Head of caudate nucleus (tissue), 42 donors: ENCODE measurements at places on chromosomes 1 and 21.

DNA sequence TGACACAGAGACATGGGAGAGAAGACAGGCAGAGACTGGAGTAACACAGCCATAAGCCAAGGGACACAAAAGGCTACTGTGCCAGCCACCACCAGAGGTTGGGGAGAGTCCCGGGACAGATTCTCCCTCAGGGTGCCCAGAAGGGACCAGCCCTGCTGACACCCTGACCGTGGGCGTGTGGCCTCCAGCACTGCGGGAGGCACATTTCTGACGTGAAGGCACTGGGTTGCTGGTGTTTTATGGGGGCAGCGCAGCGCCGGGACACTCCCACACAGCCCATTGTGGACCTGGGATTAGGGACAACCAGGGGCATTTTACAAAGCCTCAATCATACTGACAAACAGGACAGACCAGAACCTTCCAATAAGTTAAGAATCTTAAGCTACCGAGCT is 26.2 kb downstream of the PRDM15 start:
- no peak for DNase-seq

- no peak for DNase-seq
These were observed 163.9 kb upstream of the LRRC7 start for GRCh38 chr1:69403756-69404320.

DNA sequence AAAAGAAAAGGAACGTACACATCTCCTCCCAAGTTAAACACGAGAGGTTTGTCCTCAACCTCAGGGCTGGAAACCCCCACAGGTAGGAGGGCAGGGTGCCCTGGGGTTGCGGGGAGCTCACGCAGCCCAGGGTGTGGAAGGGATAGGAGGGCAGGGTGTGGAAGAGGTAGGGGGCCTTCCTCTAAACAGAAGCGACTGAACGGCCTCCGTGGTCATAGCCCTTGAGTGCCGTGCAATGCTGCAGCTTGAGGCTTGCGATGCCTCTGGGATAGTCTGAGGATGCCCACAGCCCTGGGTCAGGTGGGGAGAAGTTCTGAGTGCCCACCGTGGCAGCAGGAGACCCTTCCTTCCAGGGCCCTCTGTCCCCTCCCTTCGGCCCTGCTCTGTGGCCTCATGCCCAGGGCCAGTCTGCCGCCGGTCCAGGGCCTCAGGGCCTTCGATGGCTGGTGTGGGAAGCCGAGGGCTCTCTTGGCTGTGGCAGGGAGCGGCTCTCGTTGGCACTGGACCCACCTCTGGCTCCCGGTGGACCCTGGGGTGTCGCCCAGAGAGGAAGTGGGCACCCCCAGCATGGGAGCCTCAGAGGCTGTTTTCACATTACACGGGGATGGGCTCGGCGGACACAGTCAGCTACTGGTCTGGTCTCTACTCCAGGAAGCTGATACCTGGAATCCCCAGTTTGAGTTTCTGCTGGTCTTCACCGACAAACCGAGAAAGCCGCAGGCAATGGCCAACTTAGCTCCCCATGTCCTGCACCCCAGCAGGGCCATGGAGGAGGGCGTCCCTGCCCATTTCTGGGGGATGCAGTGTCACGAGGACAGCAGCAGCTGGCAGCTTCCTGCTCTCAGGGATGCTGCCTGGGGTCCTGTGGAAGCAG is 6.4 kb upstream of the CDK11B start:
- DNase-seq = no peak

DNA sequence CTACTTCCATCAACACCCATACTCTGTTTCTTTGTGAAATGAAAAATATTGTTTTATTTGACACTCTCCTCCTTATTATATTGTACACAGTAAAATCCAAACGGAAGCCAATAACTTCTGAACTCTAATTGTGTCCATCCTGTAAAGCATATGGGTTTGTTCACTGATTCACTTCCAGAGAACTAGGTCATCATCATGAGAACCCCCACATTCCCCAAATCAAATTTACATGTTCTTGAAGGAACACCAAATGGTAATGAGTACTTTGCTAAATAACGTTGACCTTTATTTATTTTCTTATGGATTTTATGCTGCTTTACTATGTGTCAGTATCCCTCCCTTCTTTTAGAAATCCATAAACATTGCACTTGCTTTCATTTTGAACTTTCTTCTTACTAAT is 213.4 kb upstream of the CACYBP start:
- DNase-seq = no peak

DNA sequence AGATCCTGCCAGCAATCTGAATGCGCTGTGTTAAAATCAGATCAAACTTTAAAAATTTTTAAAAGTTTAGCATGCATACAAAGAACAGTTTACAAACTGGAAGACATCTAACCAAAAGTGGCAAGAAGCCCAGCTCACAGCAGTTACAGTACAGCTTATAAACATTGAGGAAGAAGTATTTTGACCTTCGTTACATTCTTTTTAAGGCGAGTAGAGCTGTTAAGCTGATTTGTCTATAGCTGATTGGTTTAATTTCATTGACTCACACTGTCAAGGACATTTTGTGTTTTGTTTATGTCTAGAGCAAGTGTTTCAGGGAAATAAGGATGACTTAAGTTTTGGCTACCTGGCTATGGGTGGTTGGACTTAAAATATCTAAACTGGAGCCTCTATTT is 3.0 kb upstream of the PGM1 start:
- DNase-seq = no peak

DNA sequence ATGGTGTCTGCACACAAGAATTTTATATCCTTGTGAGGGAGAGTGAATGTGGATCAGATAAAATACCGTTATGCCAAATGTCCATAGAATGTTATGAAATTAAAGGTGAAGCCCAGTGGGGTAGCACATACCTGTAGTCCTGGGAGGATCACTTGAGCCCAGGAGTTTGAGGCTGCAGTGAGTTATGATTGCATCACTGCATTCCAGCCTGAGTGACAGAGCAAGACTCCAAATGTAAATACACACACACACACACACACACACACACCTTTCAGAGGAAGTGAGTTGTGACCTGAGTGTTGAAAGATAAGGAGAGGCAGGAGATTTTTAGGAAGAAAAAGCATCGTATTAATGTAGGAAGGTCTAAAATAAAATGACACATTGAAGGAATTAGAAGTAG is 28.1 kb upstream of the ZYG11A start:
- DNase-seq = no peak

- peak; percentile 87 for DNase-seq
These were observed 61.1 kb downstream of the SDC3 start for GRCh38 chr1:30847358-30847972.

- DNase-seq = no peak
These were observed 1657.7 kb downstream of the KCNT2 start for GRCh38 chr1:194950584-194950983.

GRCh38 chr21:46104104-46104503 is 6.2 kb downstream of the COL6A2 start:
- no peak for DNase-seq

- DNase-seq = no peak
These were observed 14.8 kb upstream of the NCMAP start for GRCh38 chr1:24540906-24541710.

DNA sequence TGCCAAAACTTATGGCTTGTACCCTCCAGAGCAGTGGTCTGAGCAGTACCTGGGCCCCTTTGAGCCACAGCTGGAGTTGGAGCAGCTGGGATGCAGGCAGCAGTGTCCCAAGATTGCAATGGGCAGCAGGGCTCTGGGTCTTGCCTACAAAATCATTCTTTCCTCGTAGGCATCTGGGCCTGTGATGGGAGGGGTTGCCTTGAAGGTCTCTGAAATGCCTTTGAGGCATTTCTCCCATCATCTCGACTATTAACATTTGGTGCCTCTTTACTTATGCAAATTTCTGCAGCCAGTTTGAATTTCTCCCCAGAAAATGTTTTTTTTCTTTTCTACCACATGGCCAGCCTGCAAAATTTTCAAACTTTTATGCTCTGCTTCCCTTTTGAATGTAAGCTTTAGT is 31.0 kb upstream of the TSPAN2 start:
- DNase-seq = no peak

DNA sequence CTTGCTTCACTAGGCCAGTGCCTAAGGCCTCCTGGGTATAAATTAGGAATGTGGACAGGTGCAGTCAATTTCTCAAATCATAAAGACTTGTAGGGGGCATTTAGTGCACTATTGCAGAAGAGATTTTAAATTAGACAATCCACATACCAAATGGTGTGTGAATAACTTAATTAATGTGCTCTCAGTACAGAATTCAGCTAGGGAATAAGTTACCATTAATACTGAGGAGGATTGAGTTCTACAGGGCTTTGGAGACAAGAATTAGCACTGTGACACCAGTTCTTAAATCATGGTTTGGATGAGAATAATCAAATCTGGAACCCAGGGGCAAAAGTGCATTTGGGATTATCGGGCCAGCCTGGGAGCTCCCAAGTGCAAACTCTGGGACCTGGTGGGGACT is 1.7 kb downstream of the SYPL2 start:
- no peak for DNase-seq

DNA sequence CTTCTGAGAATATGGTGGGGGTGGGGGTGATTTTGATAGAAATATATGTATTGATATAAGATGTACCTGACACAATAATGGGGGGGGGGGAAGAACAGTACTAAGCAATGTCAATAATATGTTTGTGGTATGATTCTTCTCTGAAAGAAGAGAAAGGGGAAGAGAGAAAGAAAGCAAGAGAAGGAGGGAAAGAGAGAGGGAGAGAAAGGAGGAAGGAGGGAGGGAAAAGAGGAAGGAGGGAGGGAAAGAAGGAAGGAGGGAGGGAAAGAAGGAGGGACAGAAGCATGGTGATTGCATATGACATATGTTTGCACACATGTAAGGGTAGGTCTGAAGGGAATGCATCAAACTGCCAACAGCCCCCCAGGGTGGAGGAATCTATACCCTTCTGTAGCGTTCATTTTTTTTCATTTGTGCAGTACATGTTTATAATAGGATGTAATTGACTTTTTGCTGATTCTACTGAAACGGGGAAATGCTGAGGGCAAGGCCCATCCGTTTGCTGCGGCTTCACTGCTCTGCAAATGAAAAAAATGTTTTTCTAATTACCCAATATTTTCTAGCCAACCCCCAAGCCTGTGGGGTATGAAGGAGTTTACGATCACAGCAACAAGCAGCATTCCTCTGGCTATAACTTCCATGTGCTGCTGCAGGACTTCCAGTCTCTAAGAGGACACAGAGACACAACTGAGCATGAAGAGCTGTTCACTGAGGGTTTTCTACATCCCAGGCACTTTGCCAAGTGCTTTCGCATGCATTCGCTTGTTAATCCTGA is 119.3 kb upstream of the ZC3H12A start:
- no peak for DNase-seq

- no peak for DNase-seq
These were observed 121.9 kb downstream of the GRIK3 start for GRCh38 chr1:36912365-36912865.

DNA sequence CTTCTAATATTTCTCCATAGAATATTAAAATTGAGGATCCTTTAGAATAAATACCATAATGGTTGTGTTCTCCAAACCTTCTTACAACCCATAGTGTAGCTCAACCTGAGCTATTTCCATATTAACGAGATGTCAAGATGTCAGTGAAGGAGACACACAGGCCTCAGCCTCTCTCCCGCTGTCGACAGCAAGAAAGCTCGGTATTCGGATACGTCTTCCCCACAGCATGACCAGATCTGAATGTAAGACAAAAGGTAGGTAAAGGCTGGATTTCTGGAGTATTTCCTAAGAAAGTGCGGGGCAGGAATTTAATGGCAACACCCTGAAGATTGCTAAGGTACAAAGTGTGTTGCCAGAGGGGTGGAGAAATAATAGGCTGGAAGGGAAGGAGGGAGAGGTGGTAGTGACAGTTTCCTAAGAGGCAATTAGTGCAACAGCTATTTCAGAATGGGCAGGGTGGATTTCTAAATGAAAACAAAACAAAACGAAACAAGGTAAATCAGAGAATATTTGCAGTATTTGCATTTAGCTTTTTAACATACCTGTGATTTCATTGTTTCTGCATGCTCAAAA is 1.7 kb downstream of the ADSS2 start:
- DNase-seq = no peak

DNA sequence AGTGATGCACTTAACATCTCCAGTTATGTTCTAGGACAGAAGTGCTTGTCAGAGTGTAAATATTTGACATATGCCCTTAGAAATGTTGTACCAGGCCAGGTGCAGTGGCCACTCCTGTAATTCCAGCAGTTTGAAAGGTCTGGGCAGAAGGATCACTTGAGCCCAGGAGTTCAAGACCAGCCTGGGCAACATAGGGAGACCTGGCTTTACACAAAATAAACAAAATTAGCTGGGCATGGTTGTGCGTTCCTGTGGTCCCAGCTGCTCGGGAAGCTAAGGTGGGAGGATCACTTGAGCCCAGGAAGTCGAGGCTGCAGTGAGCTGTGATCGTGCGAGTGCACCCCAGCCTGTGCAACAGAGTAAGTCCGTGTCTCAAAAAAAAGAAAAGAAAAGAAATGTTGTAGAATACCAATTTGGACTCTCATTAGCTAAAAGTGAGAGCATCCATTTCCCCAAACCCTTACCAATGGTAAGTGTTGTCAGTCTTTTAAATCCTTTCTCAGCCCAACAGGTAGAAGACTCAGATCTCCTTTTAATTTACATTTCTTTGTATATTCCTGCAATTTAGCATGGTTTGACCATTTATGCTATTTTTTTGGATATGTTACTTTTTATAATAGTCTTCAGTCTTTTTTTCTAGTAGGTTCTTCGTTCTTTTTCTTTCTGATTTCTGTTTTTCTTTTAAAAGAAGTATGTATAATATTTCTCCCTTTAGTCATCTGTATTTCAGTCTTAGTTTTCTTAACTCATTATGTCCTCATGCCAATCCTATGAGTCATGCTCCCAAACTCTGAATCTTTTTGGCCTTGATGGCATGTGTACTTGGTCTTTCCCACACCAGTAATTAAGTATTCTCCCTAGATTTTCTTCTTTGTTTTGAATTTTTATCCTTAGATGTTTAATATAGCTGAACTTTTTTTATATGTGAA is 74.4 kb downstream of the CAMTA1 start:
- no peak for DNase-seq

DNA sequence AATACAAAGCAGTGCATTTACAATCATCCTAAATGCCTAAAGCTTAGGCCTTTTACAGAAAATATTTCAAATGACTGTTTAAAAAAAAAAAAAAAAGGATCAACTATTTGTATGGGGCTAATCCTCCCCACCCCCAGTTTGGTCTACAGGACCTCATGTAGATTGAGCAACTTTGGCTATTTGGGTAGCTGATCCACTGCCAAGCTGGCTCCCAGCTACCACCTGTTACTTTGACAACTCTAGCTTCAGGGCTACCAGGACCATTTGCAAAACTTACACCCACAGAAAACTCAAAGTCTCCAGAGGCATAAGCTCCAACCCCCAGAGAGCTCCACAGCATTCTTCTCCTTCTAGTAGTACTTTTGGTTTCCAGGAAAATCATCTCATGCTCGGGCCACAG is 29.4 kb downstream of the JAK1 start:
- DNase-seq = no peak
